Stimulated activated CD4-positive, alpha-beta T cell treated with anti-CD3 and anti-CD28 coated beads, Interleukin-12 subunit alpha, Interleukin-12 subunit beta, amount 100 ng/mL, for 24 hours (primary cell): ENCODE measurements at places on chromosomes 3 and 15.

- no peak for DNase-seq
These were observed 29.5 kb upstream of the APEH start for GRCh38 chr3:49644684-49645083.

DNA sequence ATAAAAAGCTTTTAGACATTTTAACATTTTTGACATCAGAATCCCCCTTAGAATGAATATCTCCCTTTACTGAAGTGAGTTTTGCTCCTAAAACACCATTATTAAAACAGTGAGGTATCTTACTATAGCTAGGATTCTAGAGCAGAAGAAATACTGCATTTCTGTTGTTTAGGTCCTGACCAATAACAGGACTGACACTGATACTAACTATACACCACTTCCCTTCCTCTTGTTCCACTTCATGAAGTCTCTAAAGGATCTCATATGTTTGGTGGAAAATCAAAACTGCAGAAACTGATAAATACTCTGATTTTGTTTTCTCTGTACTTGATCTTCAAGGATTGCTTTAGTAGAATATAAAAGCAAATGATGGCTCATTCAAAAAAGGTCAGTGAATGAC is 230.7 kb downstream of the SUCLG2 start:
- no peak for DNase-seq

GRCh38 chr3:40307176-40307575 is 2.3 kb upstream of the EIF1B start:
- no peak for DNase-seq

DNA sequence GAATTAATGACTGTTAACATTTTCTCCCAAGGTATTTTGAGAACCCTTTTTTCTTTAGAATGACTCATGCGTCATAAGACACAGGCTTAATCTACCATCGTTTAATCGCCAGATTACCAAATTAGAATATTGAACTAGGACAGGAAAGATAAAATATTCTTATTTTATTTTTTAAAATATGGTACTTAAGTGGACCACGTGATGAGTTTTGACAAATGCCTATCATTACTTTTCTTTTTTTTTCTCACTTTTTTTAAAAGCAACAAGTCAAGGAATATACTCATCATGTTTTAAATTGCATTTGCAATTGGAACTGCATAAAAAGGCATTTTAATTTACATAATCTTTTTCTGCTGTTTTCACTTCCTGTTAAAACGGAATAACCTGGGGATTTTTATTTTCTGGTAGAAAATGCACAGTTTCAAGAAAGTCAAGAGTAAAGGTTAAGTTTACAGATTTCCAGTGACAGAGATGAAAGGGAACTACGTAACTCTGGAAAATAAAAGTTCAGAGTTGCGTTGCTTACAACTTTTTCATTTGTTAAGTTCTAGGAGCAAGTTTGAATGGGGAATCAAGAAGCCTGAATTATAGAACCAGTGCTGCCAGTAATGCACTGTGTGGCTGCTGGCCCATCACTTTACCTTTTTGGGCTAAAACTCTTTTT is 23.6 kb downstream of the SIAH2 start:
- no peak for DNase-seq

GRCh38 chr3:30188713-30189112 is 417.7 kb upstream of the TGFBR2 start:
- DNase-seq, result no peak

DNA sequence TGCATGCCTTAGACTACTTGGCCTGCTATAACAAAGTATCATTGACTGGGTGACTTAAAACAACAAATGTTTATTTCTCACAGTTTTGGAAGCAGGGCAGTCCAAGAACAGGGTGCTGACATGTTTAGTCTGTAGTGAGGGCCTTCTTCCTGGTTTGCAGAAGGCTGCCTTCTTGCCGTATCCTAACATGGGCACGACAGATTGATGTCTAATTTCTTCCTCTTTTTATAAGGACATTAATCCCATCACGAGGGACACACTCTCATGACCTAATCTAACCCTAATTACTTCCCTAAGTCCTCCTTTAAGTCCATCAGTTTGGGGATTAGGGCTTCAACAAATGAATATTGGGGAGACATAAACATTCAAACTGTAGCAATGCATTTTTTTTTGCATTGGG is 10.9 kb upstream of the GOLGA8B start:
- DNase-seq, result no peak

DNA sequence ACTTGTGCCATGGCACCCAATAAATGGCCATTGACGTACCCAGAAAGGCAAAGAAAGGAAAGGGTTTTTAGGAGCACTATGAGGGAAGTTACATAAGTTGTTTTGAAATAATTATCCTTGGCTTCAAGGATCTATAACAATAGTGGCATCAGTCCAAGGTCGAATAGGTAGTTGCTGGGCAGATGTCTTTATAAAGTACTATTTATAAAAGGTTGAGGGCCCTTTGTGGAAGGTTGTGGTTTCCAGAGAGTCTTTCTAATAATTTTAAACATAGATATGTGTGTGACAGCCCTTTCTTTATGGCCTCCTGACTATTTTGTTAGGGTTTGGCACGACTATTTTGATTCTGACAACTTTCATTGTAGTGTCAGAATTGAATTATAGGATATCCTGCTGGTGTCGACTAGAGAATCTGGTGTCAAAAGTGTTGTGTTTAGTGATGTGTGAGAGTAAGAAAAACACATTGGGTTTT is 260.5 kb downstream of the PYDC2 start:
- no peak for DNase-seq

- DNase-seq, result no peak
These were observed 117.5 kb downstream of the EEFSEC start for GRCh38 chr3:128270559-128271492.

DNA sequence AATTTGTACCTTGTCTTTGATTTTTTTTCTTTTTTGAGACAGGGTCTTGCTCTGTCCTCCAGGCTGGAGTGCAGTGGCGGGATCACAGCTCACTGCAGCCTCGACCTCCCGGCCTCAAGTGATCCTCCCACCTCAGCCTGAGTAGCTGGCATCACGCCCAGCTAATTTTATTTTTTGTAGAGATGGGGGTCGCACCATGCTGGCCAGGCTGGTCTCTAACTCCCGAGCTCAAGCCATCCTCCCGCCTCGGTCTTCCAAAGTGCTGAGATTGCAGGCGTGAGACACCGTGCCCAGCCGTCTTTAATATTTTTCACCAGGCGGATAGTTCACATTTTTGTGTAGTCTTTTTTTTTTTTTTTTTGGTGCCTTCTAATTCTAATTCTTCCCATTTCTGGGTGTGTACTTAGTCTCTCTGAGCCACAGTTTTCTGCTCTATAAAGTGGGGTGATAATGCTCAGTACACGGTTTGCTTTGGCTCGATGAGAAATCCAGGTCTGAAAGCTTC is 528 bp upstream of the TATDN2 start:
- no peak for DNase-seq

DNA sequence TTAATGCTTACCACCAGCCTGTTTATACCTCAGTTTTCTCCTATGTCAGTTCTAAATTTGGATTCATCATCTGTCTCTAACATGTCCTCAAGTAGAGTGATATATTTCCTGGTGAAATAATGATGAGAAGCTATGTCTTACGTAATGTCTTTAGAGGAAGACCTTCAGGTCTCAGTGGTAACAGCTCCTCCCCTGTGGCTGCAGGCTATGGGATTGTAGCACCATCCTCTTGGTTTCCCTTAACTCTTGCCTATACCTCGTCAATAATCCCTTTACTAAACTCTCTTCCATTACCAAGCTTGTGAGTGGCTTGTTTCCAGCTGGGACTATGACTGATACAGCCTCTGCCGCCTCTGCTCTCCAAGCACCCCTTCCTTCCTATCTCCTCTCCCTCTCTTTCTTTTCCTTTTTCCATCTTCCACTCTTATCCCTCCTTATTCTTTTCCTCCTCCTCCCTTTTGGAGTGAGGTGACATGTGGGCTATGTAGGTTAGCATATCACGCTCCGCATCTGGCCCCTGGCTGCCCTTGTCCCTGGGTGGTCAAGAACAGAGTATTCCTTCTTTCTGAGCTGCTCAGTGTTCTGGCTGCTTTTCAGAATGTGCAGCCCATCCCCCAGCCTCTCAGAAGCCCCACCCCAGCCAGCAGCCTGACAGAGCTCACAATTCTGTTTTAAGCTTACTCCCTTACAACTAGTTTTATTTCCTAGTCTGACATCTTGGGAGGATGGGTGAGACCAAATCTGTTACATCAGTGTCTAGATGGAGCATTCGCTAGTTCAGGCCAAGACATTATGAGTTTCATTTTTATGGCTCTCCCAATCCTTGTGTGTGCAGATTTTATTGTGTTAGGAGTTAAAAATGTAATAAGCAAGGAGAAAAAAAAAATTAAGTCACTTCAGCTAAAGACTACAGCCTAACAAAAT is 75.0 kb upstream of the RNU6-1 start:
- DNase-seq, result no peak

DNA sequence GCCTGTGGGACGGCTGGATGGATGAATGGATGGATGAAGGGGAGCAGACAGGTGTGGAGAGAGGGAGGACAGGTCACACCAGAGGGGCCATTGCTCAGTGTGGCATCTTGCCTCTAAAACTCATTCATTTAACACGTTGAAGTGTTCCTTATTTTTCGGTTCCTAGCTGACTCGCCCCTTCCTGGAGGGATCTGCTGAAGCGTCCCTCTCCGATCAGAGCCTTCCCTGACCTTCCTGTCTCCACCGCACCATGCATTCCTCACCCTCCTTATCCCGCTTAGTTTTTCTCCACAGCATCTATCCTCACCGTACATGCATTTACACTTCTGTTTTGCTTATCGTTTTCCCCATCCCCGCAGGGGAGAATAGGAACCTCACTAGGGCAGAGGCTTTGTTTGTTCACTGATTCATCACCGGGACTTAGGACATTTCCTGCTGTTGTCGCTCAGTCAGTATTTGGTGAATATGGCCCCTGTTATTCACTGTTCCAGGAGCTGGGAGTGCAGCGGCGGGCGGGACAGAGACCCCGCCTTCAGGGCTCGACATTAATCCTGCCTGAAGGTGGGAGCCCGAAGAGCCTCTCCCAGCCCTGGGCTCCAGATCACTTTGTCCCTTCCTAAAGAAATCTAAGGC is 32.0 kb downstream of the FOXL2 start:
- DNase-seq, result no peak

DNA sequence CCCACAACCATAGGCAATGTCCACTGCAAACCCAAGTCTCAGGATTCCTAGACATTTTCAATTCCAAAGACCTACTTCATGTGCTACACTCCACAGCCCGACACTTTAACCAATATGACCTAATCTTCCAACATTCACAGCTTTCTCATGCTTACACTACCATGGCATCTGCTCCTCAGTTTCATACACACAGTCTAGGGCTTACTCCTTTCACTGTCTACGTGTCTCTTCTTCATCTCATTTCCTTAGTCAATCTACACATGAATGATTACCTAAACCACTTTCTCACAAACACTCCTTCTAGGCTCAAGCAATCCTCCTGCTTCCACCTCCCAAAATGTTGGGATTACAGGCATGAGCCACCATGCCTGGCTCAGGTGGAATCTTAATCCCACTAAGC is 106.3 kb downstream of the STAG1 start:
- DNase-seq, result no peak

DNA sequence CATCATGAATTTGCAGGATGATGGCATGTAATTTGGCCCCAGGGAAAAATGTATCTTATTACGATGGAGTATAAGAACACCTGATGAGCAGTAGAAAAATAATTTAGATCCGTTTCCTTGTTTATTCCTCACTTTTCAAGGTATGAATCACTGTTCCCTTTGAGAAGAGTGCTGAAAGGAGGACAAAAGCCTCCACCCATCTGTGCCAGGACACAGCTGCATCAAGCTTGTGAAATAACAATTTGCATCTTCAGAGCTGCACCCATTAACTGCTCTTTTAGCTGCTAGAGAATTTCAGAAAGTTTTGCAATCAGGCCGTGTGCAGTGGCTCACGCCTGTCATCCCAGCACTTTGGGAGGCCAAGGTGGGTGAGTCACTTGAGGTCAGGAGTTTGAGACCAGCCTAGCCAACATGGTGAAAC is 9.6 kb downstream of the CLDND1 start:
- DNase-seq, result no peak

DNA sequence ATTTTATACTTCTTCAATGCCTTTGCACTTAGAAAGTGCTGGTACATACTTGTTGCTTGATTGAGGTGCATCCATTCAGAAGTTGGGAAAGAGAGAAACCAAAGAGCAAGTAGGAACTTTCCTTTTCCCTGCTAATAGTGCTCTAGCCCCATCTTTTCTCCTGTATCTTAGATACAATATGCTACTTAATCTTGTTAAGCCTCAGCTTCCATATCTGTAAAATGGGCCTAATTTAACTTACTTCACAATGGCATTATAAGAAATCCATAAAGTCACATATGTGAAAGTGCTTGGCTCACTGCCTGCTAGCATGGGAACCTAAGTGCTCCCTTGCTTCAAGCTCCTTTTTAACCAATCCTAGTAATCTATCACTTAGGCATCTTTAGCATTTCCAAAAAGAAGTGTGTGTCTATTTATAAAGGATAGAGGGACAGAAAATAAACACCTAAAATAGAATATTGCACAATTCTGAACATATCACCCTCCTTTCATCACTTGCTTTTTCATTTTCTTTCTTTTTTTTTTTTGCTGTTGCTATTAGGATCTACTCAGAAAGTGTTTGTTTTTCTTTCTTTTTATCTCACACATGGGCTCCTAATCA is 28.1 kb downstream of the KCNAB1 start:
- no peak for DNase-seq

- DNase-seq, result no peak
These were observed 232.5 kb downstream of the CDIN1 start for GRCh38 chr15:36811903-36812302.

GRCh38 chr3:10286133-10286524 is 6.6 kb downstream of the GHRL start:
- no peak for DNase-seq

- DNase-seq, result no peak
These were observed 353.4 kb downstream of the EPHB1 start for GRCh38 chr3:135148398-135149020.

DNA sequence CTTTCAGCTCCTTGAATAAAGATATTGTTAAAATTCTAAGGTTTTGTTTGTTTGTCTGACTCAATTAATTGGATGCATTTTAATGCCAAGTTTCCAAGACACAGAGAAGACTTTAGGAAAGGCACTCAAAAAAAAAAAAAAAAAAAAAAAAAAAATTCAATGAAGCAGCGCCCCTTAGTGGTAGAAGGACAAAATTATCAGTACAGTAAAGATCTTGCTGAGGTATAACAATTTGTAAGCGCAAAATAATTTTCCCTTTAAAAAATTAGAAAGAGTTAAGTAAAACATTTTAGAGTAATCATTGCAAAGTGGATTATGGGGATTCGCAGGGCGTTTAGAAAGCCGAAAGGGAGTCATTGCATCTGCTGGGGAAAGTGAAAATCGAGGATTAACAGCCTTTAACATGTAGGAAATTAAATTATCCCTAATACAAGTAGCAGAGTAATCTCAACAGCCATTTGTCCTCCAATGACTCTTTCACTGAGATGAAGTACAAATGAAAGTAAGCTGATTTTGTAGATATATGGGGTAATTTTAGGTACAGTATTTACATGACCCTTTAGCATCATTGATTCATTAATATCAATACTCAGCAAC is 5.8 kb upstream of the DIS3L start:
- DNase-seq, result no peak
